Substantia nigra (tissue), 51 donors: ENCODE measurements at places on chromosomes 3 and 15.

- DNase-seq, result peak; percentile 49
Observed at GRCh38 chr3:139202226-139202958, 141.4 kb upstream of the MRPS22 start.

DNA sequence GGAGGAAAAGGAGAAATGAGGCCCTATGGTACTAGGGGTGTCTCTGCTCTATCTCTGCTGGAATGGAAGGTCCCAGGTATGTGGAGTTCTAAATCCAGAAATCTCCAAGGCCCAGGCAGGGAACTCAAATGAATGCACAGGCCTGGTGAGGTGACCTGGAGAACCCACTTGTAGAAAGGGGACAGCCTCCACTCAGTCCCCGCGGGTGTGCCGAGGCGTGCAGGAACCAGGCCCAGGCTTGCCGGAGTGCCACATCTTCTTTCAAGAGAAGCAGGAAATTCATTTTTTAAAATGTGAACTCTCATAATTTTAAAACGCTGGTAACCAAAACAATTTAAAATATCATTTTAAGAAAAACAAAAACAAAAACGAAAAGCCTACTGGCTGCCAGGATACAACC is 32.2 kb upstream of the ADCY5 start:
- DNase-seq, result no peak

- DNase-seq, result no peak
Observed at GRCh38 chr15:41566121-41566885, 7.3 kb downstream of the TYRO3 start.

GRCh38 chr15:86165265-86166211 is 85.9 kb downstream of the AGBL1 start:
- DNase-seq, result no peak

DNA sequence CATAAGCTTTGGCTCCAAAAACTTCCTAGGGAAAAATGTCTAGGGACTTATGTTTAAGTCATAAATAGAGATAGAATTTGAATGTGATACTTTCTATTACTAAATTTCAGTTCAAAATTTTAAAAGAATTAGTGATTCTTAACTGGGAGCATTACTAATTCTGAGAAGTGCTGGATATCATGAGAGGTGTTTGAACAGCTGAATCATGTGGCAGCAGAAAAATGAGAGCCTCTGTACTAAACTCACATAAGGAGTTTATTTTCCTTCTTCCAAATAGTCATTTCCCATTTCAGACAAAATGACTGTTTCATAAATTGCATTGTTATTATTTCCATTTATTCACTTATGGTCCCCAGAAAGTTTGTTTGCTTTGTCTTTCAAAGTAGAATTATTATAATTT is 62.7 kb downstream of the SLMAP start:
- no peak for DNase-seq

- no peak for DNase-seq
Observed at GRCh38 chr15:75591655-75592364, 12.7 kb upstream of the PTPN9 start.

DNA sequence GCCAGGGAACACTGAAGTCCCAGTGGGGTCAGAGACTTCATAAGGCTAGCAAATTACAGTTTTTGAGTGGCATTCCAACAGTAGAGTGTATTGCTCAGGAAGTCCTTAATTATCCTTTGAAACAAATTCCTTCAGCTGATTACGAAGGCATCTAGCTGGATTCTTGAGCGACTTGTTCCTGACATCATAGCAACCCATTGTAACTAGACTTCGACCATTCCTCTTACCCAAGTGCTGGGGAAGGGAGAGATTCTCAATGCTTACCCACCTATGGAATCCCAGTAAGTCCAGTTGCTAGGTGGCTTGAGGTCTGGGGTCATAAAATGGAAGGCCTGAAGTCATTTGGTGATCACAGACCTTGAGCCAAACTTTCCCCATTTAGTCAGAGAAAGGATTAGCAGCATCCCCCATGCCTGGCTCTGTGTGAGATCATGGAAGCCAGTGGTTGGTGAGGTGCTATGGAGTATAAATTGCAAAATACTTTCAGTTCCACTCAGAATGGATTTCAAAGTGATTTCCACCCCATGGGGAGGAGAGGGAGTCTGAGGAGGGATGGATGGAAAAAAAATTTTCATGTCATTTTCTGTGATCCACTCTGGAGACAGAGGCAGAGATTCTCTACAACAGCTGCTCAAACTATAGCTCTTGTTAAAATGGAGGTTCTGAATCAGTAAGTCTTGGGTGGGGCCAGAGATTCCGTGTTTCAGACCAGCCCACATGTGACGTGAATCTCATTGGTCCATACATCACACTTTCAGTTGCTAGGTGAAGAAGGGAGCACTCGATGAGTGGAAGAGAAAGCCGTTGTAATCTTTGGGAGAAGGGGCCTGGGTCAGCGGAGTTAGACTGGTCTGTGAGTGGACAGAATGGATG is 45.7 kb downstream of the CD86 start:
- DNase-seq, result no peak

DNA sequence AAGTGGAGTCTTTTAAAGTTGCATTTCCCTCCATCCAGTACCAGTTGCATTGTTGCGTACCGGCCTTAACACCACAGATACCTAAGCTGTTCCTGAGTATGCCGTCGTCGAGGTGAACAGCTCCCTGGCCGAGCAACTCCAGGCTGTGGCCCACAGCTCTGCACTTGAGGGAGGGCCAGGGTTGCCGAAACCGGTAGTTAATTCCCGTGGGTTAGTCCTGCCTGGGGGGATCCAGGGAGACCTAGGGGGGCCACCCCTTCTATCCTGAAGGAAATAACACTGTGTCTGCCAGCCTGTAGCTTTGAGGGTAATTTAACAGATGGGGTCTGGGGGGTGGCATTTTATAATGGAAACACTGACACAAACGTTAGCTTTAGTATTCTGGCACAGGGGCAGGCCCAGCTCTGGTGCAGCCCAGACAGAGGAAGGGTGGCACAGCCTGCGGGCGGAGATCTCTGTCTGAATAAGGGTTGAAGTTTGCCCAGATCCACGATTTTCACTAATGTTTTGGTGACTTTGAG is 60.8 kb downstream of the RGMA start:
- DNase-seq, result no peak

- DNase-seq, result no peak
Observed at GRCh38 chr3:113055961-113056360, 65.2 kb downstream of the GTPBP8 start.

- no peak for DNase-seq
Observed at GRCh38 chr15:97234851-97235610, 725.5 kb upstream of the ARRDC4 start.

DNA sequence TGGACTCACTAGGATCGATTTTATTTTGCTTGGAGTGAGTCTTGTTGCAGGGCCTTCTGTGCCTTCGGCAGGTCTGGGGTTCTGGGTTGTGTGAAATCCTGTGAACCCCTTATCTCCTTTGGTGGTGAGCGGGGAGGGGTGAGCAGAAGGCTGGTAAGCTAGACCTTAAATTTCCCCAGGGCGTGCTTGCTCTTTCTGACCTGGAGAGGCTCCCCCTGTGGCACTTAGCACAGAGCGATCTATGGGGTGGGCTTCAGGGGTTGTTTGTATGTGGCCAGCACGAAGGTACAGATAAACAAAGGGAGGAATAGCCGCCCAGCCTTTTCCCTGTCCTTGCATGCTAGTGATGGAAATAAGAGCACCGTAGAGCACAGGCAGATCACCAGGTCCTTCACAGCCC is 11.8 kb downstream of the CACNA2D3 start:
- DNase-seq, result no peak

- no peak for DNase-seq
Observed at GRCh38 chr3:101811875-101812274, 32.9 kb downstream of the NXPE3 start.

GRCh38 chr3:99713440-99713839 is 75.0 kb downstream of the COL8A1 start:
- no peak for DNase-seq

DNA sequence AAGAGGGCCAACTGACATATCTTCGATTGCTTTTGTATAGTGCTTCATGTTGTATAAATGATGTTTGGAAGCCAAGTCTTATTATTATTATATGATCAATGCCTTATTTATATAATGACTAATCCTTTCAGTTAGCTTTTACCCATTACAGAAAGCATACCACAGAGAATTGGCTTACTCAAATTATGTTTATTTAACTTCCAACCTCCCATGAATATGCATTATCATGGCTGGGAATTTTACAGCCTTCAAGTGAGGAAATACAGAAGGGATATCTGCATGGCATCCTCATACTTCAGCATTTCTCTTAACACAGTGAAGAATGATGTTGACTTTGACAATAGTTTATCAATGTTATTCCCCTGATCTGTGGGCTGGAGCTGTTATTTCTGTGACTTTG is 225.9 kb upstream of the GAP43 start:
- DNase-seq, result no peak
